ENCODE measurements at places on chromosomes 7 and 10. TPM values are rescaled to one million over a fixed set of nuclear protein-coding genes. Genes with fewer than 3 reads are reported as not detected.

The HYAL4 gene
- 0.08 TPM for polyA plus RNA-seq

The REEP3 gene
- polyA plus RNA-seq: 39.0 TPM

The RARRES2 gene
- polyA plus RNA-seq: 63.1 TPM

The SEMA3E gene
- 1.5 TPM for polyA plus RNA-seq

The VWDE gene
- 6.7 TPM for polyA plus RNA-seq

The ANKMY2 gene
- polyA plus RNA-seq: 36.3 TPM

The TBXAS1 gene
- polyA plus RNA-seq: 24.4 TPM

The ADAP1 gene
- polyA plus RNA-seq: 9.9 TPM

The AKR1D1 gene
- 0.20 TPM for polyA plus RNA-seq

The NEUROD6 gene
- not detected for polyA plus RNA-seq

The MAPK8 gene
- 77.2 TPM for polyA plus RNA-seq

The GBX1 gene
- polyA plus RNA-seq: 0.19 TPM

The FGFBP3 gene
- polyA plus RNA-seq: 3.6 TPM

The PODXL gene
- polyA plus RNA-seq: 759 TPM

The FAM25C gene
- polyA plus RNA-seq: not detected

The ASAH2 gene
- polyA plus RNA-seq: 3.2 TPM

The LRRN3 gene
- polyA plus RNA-seq: 3.9 TPM

The RPEL1 gene
- 0.19 TPM for polyA plus RNA-seq
